ENCODE measurements at places on chromosomes 16 and 17. TPM values are rescaled to one million over a fixed set of nuclear protein-coding genes. Genes with fewer than 3 reads are reported as not detected.

Gene CCL4
- total RNA-seq, result not detected

Gene SMIM36
- not detected for total RNA-seq

Gene ARL5C
- not detected for total RNA-seq

Gene ALKBH5
- total RNA-seq, result 105 TPM
